ENCODE measurements at places on chromosomes 4 and X.

- no peak for DNase-seq
Observed at GRCh38 chr4:7295197-7295910, 103.0 kb downstream of the SORCS2 start.

DNA sequence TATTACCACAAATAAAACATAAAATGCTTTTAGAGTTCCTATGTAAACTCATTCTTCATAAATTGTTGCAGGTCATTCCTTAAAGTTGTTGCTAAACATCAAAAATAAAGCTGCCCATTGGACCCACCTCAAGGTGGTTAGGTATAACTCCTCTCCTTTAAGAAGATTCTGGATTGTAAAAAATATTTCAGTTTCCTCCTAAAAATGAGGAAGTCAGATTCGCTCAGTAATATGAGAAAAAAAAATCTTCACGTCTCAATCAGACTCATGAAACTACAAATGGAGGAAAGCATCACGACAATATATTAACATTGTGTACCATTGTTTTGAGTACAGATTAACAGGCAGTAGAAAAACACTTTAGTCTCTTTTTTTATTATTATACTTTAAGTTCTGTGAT, 105.9 kb downstream of the DDX60 start:
- DNase-seq = no peak

GRCh38 chr4:133600008-133600407, 450.9 kb downstream of the PCDH10 start:
- no peak for DNase-seq

GRCh38 chr4:156578005-156578404, 393.6 kb downstream of the PDGFC start:
- no peak for DNase-seq

GRCh38 chr4:53590187-53590586, 1.1 kb downstream of the LNX1 start:
- peak; percentile 11 for DNase-seq

- DNase-seq = no peak
Observed at GRCh38 chrX:129808158-129808828, 28.5 kb downstream of the SASH3 start.

DNA sequence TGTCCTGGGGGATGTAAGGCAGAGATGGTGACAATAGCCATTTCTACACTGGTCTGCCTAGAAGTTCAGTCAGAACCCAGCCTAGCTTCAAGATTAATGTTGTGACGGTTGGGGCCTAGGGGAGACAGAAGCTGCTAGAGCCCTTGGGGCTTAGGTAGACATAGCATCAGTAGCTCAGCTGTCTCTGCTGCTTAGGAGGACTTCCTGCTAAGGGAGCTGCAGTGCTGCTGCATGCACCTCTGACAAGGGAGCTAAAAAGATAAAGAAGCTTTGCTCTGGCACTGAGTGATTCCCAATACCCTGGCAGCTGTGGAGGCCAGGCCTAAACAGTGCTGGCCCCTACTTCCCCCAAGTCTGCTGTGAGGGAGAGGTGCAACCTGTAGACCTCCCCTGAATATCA, 116.0 kb downstream of the CT47B1 start:
- DNase-seq = no peak

GRCh38 chrX:25976683-25977310, 161.3 kb upstream of the MAGEB18 start:
- no peak for DNase-seq

DNA sequence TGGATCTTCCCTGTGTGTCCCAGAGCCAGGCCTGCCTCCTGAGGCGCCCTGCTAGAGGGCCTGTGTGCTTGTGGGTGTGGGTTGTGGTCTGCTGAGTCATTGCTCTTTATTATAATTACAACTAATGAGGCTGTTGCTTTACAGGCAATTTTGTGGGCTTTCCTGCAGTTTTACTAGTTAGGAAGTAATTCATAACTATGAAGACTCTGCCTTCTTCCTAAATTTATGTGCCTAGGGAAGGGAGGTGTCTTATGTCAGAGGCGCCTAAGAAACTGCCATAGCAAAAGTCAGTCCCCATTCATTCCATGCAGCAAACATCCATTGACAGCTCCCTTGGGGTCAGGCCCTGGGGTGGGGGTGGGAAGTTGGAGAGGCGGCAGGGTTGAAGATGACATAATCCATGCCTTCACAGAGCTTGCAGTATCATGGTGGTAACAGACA, 359.2 kb downstream of the IDS start:
- no peak for DNase-seq

DNA sequence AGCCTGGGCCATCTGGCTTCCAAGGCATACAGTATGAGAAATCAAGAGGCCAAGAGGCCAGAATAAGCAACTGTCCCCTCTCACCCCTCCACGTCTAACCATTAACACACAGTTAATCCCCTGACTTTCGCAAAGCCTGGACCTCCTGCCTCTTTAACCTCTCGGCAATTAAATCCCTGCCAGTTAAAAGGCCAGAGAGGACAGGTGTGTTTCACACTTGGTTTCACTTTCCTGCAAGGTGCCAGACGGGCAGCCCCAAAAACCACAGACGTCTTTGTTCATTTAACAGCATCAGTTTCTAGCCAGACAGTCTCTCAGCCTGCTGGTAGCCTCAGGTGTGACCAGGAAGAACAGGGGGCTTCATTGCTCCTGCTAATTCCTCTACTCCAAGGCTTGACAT, 91.1 kb upstream of the KIT start:
- no peak for DNase-seq

- peak; percentile 78 for DNase-seq
Observed at GRCh38 chr4:128225148-128225547, 62.5 kb downstream of the PGRMC2 start.

DNA sequence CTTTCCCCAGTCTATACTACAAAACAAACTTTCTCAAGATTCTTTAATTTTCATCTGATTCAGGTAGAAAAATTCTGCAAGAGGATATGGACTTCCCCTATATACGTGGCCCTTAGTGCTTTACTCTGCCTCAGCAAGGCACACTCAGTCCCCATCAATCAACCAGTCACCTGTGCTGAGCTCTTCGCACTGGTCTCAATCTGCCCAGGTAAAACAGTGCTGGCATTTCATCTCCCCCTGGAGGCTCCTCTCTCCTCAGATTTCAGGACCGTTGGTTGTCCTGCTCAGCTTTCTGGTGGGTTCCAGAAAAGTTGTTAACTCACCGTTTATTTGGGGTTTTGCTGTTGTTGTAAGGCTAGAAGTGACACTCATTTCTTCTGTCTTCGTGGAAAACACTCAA, 518.1 kb downstream of the TRIML1 start:
- DNase-seq = no peak

- DNase-seq = no peak
Observed at GRCh38 chrX:20825984-20826383, 548.2 kb upstream of the CNKSR2 start.

All from tongue (tissue), 3 donors.